NCI-H1105 (cell line): ENCODE measurements at places on chromosomes 4 and X.
A peak's percentile ranks its signal among the peaks of the same experiment; 100 is the strongest.

DNA sequence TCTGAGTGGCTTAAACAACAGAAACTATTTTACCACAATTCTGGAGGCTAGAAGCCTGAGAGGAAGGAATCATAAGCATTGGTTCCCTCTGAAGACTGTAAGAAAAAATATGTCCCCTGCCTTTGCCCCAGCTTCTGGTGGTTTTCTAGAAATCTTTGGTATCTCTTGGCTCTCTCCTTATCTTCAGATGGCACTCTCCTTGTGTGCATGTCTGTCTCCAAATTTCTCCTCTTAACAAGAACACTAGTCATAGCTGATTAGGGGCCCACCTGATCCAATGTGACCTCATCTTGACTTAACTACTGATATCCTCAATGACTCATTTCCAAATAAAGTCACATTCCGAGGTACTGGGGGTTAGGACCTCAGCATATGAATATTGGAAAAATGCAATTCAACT, 635.0 kb upstream of the NR3C2 start:
- DNase-seq, result no peak

- DNase-seq, result no peak
Observed at GRCh38 chr4:134471569-134471968, 270.0 kb upstream of the PABPC4L start.

DNA sequence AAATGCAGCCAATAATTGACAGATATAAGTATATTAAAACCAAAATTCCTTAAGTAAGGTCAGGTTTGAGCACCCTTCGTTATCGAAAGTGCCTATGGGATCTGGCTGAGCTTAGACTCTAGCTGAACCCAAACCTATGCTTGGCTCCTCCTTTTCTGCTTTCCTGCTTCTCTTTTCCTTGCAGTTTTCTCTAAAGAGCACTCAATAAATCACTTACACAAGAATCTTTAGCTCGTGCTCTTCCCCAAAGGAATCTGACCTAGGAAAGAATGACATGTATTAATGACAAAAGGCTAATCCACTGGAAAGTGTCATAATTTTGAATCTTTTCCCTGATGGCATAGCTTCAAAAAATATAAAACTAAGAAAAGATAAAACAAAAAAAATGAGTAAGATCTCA, 282.7 kb downstream of the DKK2 start:
- DNase-seq, result no peak

- peak; percentile 13 for DNase-seq
Observed at GRCh38 chrX:38175139-38175538, 45.5 kb downstream of the SRPX start.
